ENCODE measurements at places on chromosomes 1 and 21. TPM values are rescaled to one million over a fixed set of nuclear protein-coding genes. Genes with fewer than 3 reads are reported as not detected.

DNA sequence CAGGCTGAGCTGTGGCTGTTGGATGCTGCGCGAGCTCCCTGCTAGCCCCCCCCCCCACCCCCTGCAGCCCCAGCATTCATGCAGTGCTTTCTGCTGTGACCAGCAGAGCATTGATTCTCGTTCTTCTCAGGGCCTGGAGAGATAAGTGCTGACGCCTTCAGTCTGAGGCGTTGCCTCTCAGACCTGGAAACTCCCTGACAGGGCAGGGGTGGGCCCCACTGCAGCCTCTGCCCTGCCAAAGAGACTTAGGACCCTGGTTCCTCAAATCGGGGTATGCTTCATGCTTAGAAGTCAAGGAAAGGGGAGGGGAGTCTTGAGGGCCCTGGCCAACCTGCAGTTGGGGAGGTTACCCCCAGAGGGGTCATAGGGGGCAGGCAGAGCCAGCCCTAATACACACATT, 38.5 kb downstream of the PTPRF start:
- DNase-seq: no peak

- DNase-seq: no peak
Measured at GRCh38 chr1:6597777-6598131, 4.9 kb downstream of the KLHL21 start.

DNA sequence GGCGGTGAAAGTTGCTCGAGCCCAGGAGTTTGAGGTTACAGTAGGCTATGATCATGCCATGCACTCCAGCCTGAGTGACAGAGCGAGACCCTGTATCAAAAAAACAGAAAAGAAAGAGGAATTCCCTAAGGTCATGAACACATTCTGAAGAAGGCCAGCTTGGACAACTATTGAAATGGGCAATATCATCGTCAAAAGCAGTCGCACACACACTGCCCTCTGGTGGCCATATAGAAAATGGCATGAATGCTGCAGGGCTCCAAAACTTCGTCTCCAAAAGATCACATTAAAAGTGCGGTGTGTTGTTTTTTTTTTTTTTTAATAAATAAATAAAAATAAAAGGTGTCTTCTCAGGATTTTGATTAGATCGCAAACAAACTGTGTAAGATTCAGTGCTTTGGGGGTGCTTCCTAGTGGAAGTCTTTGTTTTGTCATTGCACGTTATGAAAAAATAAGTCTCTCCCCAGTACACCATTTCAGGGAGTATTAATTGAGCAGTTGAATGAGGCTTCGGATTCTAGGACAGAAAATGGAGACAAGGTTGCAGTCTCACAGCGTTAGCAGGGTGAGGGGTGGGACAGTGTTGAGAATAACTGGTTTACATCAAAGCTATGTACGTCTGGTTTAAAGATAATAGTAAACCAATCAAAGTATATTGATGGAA, 87.5 kb upstream of the FMN2 start:
- DNase-seq: no peak

- DNase-seq: no peak
Measured at GRCh38 chr1:214861615-214862014, 220.9 kb upstream of the KCNK2 start.

The LCE1C gene
- total RNA-seq: not detected

The SPRR1B gene
- total RNA-seq: not detected

The THEM4 gene
- 11.8 TPM for total RNA-seq
